ENCODE measurements at places on chromosomes 2 and 18.
A peak's percentile ranks its signal among the peaks of the same experiment; 100 is the strongest.

GRCh38 chr2:219916726-219917440 is 289.5 kb downstream of the SLC4A3 start:
- no peak for DNase-seq

DNA sequence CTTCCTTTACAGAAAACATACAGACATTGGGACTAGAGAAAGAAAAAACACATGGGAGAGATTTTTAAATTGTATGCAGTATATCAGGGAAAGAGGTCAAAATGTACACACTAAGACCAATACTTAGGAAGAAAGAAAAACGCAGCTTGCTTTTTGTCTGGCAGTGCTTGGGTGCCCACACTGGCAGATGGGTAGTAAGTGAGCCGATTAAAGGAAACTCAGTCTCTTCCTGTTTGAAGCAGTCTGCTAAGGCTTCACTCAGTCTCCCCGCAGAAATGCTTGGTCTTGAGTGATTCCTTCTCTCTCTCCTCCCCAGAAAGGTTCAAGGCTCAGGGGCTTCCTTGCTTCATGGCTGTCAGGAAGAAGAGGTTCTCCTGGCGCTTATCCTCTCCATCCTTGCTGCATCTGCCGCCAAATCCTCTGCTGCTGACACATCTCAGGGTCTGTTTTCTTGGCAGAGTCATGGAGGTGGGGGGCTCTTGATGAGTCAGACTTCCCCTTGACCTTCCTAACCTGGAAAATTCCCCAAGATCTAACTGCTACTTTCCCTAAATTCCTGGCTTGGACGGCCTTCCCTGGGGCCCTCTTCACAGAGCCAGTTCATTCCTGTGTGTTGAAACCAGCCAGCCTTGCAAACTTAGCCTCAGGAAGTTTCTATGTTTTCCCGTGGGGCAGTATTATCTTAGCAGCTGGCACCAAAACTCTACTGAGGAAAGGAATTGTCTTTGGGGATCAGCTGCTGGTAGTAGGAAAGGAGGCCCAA is 10.5 kb upstream of the TMSB10 start:
- DNase-seq = no peak

DNA sequence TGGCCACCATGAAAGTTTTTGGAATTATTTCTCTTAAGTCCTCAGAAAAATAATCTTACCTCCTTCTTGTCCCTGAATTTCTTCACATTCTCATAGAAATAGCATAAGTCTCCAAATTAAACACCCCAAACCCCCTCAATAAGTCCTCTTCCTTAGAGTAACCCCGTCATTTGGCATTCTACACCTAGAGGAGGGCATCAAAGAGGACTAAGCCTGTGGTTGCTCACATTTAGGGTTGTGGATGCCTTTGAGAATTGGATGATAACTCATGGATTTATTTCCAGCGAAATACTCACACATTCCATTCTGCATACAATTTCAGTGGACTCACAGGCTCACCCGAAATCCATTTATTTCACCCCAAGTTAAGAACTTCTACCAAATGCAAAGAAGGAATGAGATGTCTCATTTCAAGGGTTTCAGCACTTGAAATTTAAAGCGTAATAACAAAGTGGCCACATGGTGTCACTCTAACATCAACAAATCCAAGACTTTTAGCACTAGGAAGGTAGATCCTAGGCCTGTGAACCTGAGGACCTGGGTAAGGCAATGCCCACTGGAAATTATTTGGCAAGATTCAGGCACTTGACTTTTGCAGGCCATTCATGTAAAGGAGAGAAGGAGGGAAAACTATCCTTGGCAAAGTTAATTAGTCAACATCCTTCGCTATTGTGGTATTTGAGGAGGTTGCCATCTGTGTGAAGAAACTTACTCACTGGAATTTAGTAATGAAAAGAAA is 24.6 kb downstream of the DYTN start:
- peak; percentile 9 for DNase-seq

DNA sequence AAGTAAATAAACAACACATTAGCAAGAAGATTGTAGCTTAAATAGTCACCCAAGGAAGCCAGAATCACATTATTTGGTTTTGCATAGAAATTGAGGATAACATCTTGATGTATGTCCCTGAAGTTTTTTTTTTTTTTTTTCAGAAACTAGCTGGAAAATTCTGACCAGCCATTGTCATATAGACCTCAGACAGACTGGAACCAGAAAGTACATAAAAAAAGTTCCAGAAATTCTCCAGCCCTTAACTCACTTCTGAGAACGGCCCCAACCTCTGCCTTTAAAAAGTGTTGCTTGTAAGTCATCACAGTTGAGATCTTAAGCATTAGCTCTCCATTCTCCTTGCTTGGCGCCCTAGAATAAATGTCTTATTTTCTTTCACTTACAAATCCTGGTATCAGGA is 350.5 kb downstream of the CCDC85A start:
- no peak for DNase-seq

DNA sequence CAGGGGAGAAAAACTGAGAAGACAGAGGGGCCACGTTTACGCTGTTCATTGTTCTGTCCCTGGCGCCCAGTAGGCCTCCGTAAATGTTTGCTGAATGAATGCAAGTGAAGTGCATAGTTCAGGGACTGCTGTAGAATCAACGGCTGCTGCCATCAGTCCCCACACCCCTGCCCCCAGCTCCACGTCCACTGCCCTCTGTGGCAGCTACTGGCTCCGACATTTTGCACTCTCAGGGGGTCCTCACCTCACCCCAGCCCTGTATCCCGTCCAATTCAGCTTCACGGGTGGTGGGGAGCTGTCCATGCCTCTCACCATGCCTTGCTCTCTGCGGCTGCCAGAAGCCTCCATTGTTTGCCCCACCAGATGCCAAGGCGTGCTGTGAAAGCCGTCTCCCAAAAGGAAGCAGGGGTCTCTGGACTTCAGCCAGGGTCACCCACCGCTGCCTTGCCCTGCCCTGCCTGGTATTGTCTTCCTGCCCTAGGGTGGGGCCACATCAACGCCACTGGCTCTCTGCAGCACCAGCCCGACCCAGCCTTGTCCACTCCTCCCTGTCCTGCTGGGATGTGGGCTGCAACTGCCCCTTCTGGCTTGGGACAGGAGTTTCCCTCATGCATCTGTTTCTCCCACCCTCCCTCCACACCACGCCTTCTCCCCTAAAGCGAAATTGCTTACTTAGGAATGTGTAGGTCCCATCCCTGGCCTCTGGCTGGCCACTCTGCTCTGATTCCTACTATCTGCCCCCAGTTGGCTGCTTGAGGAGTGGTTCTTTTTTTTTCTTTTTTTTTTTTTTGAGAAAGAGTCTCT is 86.0 kb downstream of the RHOB start:
- no peak for DNase-seq

GRCh38 chr18:23890589-23890988 is 124.0 kb upstream of the TTC39C start:
- DNase-seq = no peak

- DNase-seq = no peak
Observed at GRCh38 chr18:73790587-73790986, 357.0 kb downstream of the FBXO15 start.

GRCh38 chr2:165871025-165871424 is 77.0 kb upstream of the GALNT3 start:
- no peak for DNase-seq

DNA sequence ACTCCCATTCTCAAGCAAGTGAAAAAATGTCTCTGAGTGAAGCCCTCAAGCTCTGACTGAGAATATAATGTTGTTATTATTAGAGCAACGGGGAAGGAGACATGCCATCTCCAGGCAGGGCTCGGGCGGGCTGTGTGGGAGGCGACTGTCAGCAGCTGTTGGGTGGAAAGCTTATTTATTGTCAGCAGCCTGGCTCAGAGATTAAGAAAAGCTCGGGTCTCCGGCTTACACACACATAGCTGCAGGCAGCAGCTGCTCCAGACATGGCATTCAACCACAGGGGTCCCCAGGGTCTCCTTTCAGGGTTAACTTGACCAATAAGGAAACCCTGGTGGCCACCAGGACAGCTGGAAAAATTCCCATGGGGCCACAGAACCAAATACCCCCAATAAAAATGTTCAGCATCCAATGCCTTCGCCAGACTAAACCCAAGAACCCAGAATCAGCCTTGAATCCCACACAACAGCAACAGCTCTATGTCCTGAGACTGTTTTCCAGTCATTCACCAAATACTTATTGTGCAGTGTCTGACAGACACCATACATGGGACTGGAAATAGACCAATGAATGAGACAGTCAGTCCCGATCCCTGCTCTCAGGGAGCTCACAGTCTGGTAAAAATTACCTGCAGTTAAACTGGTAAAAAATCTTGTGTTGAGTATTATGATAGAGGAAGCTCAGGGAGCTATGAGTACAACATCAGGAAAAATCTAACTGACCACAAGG is 70.5 kb upstream of the RTN4 start:
- no peak for DNase-seq

DNA sequence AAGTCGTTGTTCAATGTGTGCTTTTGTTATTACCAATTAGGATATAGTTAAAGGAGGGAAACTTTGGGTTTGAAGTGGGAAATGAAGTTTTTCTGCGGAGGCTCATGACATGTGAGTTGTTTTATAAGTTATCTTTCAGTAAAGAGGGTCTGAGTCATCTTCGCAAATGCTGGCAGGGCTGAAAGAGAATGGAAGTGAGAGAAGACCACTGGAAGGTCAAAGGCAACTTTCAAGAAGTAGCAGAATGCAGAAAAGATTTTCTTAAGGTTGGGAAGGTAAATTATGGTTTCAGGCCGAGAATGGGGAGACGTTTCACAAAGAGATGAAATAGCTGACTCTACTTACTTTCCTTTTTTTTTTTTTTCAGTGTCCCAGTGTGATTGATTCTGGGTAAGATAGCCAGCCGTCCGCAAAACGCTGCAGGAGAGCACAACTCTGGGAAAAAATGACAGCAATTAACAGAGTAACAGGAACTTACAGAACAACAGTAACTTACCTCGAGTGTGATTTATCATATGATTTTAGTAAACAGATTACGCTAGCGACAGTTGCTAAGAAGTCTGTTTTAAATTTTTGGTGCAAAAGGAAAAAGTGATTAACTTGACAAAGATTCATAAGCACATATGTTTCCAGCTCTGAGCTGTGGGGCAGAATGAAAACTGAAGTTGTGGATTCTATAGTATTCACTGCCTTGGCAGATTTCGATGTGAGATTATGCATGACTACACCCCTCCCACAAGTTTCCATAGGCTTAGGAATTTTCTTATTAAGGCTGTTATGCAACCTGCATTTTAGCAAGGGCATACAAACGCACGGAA is 46.8 kb upstream of the ACTR3 start:
- DNase-seq = no peak

- DNase-seq = no peak
Observed at GRCh38 chr2:175677880-175678279, 324.2 kb downstream of the LNPK start.

GRCh38 chr2:144181001-144181400 is 338.9 kb downstream of the ZEB2 start:
- DNase-seq = no peak

- DNase-seq = no peak
Observed at GRCh38 chr2:231932985-231933915, 7.1 kb upstream of the NPPC start.

- DNase-seq = no peak
Observed at GRCh38 chr2:160505256-160505655, 11.6 kb upstream of the RBMS1 start.

GRCh38 chr2:173983391-173983871 is 18.3 kb upstream of the SP3 start:
- no peak for DNase-seq

GRCh38 chr2:238358769-238359168 is 38.5 kb downstream of the TRAF3IP1 start:
- no peak for DNase-seq

GRCh38 chr18:36364911-36365624 is 67.6 kb downstream of the FHOD3 start:
- DNase-seq = no peak

DNA sequence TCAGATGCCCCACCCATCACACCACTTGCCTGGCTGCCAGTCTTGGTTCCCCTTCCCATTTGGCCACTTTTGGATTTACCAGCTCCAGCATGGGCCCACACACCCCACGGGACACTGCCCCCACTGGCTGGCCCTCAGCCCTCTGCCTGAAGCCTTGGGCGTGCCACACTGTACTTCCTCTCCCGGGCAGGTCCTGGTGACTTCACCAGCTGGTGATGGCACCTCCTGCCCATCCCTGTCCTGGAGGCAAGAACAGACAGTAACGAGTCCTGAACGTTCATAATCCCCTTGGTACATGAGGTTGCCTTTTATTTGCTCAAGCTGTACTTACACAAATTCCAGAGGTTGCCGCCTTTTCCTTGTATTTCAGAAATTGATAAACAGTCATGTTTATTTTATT is 81.1 kb downstream of the TMEM17 start:
- DNase-seq = no peak

- no peak for DNase-seq
Observed at GRCh38 chr2:8059255-8059654, 622.6 kb upstream of the ID2 start.

- DNase-seq = no peak
Observed at GRCh38 chr2:237164474-237165042, 78.9 kb downstream of the COPS8 start.

GRCh38 chr18:76451396-76452331 is 43.4 kb downstream of the ZNF516 start:
- no peak for DNase-seq

GRCh38 chr18:61973273-61974115 is 80.7 kb upstream of the RNF152 start:
- no peak for DNase-seq

DNA sequence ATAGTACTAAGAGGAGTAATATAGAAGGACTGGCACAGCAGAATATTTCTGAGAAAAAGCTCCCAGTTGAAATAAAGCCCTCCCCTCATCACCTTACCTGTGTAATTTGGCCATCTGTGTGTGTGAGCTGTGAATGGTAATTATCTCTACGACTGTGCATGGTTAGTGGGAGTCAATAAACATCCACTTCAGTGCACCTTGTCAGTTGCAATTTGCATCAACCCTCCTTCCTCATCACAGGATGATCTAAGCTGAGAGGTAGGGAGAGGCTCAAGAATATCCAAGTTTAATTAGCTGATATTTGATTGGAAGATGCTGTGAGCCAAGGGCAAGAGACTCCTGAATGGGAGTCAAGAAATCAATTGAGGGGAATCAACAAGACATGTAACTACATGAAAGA is 694.9 kb upstream of the KLHL29 start:
- no peak for DNase-seq

DNA sequence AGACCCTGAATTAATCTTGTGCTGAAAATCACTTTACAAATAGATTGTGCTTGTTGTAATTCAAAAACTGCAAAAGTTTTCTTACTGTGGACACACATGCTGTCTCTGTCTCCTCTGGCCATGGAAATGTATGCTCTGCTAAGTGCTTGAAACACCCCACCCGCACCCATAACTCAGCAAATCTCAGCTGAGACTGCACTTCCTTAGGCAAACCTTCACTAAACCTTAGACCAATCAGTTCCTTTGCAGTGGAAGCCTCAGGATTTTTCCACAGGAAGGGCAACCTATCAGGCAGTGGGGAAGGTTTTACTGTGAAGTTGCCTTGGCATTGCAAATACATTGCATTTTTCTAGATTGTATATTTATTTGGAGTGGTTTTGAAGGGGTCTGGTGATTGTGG is 62.2 kb upstream of the PLA2R1 start:
- DNase-seq = no peak

DNA sequence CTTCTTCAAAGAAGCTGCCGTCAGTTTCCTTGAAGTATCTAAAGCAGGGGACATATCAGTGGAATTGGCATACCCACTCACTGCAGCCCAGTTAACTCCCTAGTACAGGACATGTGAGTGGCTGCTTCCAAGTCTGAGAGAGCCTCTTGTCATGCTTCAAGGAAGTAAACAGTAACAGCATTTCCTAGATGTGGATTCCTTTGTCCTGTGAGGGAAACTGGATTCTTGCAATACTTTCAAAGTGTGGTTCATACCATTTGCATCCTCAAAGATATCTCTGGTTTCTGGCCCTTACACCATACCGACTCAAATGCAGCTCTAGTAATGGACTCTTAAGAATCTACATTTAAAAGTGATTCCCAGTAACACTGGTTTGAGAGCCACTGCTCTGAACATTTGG is 87.2 kb downstream of the ESCO1 start:
- DNase-seq = no peak

All from CMK (cell line).